GM23338 (cell line): ENCODE measurements at places on chromosomes 12 and 14. TPM values are rescaled to one million over a fixed set of nuclear protein-coding genes. Genes with fewer than 3 reads are reported as not detected.
A peak's percentile ranks its signal among the peaks of the same experiment; 100 is the strongest.

Gene RHEBL1
- 6.7 and 11.8 TPM in 2 replicates for total RNA-seq

DNA sequence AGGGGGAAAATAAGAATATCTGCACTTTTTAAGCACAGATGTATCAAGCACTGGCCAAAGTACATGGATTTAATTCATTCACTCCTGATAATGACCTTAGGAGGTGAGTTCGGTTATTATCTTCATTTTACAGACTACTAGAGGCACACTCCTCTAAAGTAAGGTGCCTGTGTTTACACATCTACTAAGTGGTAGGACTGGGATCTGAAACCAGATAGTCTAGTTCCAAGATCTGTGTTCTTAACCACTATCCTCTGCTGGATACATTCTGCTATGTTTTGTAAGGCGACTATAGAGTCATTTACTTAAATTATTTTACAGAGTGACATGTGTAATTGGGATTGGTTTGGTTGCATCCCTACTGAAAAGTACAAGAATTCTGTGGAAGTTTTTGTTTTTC lies 175.3 kb downstream of the ESR2 start:
- no peaks in the 10 kb centered on the region for H3K27me3 ChIP-seq
- H3K27ac ChIP-seq: no peak overlapping the region
- no peak overlapping the region for H3K4me3 ChIP-seq
- no peak for DNase-seq
- peaks cover 4% of the 10 kb centered on the region; the same call in 1 of the 2 replicates for H3K36me3 ChIP-seq
- 0 out of 2 replicates have a peak, but pooled peaks cover 2% of the 10 kb centered on the region for H3K4me1 ChIP-seq

DNA sequence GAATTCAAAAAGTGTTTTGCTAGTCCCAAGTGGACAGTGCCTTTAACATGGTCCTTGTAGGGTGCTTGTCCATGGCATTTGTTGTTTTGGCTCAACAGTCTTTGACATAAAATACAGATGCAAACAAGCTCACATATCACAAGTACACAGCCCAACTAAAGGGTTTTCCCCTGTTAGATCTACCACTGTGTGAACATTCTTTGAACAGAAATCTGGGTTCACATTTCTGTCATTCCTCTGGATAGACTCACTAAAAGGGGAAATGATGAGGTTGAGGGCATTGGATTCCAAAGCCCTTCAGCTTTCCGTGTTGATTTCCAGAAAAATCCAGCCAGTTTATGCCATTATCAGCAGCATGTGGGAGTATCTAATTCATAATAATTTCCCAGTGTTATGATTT lies 54.1 kb downstream of the EP400 start:
- no peaks in the 10 kb centered on the region for H3K4me1 ChIP-seq
- H3K4me3 ChIP-seq: no peak overlapping the region
- H3K27ac ChIP-seq: no peak overlapping the region

GRCh38 chr12:49672301-49673217 lies 34.6 kb downstream of the FMNL3 start:
- H3K4me1 ChIP-seq: peaks cover 21% of the 10 kb centered on the region
- H3K4me3 ChIP-seq: no peak overlapping the region
- H3K27ac ChIP-seq: peak overlapping the region; percentile 75; the same call in 1 of the 2 replicates
- no peak for DNase-seq
- H3K27me3 ChIP-seq: no peaks in the 10 kb centered on the region
- no peaks in the 10 kb centered on the region for H3K36me3 ChIP-seq

GRCh38 chr14:60087668-60088067 lies 4.1 kb upstream of the PCNX4 start:
- H3K27me3 ChIP-seq: no peaks in the 10 kb centered on the region
- DNase-seq: no peak
- H3K27ac ChIP-seq: no peak overlapping the region

Gene ARHGEF25
- total RNA-seq: 9.9 and 10.2 TPM in 2 replicates
